GM13977 (cell line): ENCODE measurements at places on chromosomes 1 and 21.
A peak's percentile ranks its signal among the peaks of the same experiment; 100 is the strongest.

GRCh38 chr21:37642493-37642892 lies 273.8 kb downstream of the KCNJ6 start:
- no peak for DNase-seq

- DNase-seq = no peak
Measured at GRCh38 chr1:163875200-163875926, 553.6 kb downstream of the NUF2 start.

- DNase-seq = no peak
Measured at GRCh38 chr1:153693466-153693865, 15.0 kb downstream of the NPR1 start.

DNA sequence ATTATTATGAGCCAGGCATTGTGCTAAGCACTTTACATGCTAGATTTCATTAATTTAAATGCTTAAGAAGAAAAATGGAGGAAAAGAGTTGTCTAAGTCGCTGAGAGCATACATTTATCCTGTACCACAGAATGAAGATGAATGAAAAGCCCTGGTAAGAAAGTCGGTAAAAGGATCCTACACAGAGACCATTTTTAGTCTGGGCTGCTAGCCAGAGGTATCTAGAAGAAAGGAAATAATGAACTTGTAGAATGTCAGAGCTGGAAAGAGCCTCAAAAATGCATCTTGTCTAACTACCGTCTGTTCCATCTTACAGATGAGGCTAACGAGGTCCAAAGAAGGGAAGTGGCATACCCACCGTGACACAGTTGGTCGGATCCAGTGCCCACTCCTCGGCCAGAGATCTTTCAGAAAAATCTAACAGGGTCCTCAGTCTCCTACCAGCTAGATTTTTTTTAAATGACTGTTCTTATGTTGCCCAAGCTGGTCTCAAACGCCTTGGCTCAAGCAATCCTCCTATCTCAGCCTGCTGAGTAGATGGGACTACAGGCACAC lies 12.2 kb upstream of the TNR start:
- no peak for DNase-seq

GRCh38 chr21:39519835-39520234 lies 68.1 kb downstream of the SH3BGR start:
- no peak for DNase-seq

DNA sequence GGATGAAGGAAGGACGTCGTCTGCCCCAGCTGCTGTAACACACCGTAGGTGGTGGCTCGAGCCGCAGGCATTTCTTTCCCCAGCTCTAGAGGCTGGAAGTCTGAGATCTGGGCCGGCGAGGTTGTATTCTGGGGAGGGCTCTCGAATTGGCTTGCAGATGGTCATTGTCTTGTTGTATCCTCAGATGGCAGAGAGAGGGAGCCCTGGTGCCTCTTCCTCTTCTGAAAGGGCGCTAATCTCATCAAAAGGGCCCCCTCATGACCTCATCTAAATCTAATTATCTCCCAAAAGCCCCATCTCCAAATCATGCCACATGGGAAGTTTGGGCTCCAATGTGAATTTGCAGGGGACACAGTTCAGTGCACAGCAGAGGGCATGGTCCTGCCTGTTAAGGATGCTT lies 109.0 kb downstream of the SIK1 start:
- DNase-seq = no peak

- DNase-seq = no peak
Measured at GRCh38 chr1:32989160-32990050, 24.8 kb upstream of the RNF19B start.

GRCh38 chr1:40708750-40709099 lies 17.2 kb downstream of the NFYC start:
- DNase-seq = peak; percentile 68

DNA sequence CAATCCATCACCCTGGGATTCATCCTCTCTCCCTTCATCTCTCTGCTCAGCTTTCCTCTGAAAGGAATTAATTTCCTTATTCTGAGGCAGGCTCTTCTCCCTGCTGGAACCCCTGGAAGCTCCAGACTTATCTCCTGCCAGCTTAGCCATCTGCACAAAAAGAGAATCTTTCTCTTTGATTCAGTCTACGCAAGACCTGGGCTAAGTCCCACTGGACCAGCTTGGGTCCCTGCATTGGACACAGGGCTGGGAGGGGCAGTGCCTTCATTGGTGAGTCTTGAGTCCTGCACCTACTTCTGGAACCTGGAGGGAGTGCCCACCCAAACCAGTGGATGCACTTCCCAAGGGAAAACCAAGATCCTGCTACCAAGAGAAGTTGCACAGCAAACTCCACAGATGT lies 271.7 kb upstream of the CSF3R start:
- no peak for DNase-seq

- DNase-seq = peak; percentile 76
Measured at GRCh38 chr1:12078938-12079861, 16.1 kb downstream of the TNFRSF8 start.

DNA sequence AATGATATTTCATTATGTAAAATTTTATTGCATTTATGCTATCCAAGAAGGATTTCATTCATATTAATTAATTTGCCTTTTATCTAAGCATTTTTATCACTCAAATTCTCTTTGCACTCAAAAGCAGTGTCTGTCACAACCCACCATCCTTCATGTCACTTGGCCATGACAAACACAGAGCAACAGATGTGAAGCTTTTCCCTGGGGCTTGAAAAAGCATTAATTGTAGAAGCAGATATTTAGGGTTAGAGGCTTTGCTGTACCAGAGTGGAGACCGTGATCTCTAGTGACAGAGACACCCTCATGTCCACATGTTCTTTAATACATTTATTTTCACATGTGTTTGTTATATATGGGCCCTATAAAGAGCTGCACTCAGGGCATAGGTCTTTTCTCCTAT lies 230.5 kb downstream of the SPATA17 start:
- DNase-seq = no peak

GRCh38 chr1:234686035-234686434 lies 76.1 kb upstream of the IRF2BP2 start:
- no peak for DNase-seq

DNA sequence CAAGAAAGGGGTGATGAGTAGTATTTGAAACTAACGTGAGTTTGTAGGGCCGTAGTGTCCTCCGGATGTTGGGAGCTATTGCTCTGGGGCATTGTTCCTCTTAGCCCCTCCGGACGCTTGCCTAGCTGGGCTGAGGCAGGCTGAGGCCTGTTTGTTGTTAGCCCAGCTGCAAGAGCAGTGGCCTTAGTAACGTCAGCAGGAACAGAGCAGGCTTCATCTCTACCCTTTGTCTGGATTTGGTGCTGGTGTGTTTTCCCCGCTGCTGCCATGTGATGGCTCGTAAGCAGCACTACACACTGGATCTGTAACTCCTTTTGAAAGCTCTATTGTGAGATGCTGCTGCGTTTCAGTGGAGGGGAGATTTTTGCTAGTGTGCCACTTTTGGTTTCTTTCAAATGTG lies 57.6 kb downstream of the DNM3 start:
- DNase-seq = no peak

GRCh38 chr1:167819849-167820683 lies 93.9 kb downstream of the ADCY10 start:
- peak; percentile 74 for DNase-seq

- no peak for DNase-seq
Measured at GRCh38 chr1:208025031-208025430, 114.1 kb upstream of the CD34 start.

DNA sequence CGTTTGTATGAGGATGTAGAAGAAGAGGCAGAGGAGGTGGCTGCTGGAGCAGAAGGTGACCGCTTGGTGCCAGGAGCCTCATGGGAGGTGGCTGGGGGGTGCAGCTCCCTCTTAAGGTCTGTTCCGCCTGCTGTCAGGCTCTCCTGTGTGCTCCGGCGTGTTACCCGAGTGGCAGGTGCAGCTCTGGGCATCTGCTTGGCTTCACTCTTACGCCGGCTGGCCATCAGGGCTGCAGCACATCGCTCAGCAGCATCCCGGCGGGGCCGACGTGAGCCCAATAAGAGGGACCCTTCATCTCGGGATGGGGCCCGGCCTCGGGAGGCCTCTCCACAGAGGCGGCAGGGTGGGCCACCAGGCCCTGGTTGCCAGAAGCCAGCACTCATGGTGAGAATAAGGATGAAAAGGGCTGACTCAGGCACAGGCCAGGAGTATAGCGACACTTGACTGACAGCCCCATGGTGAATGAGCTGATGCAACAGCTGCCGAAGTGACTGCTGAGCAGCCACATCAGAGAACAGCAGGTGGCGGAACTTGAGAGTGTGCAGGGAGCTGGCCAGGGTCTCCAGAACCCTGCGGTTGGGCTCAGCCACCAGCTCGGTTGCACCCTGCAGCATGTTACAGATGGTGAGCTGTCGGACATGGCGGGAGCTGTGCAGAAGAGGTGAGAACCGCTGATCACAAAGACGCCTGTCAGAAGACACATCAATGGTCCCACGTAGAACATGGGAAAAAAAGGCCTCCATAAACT lies 17.5 kb downstream of the LRRC41 start:
- DNase-seq = no peak

DNA sequence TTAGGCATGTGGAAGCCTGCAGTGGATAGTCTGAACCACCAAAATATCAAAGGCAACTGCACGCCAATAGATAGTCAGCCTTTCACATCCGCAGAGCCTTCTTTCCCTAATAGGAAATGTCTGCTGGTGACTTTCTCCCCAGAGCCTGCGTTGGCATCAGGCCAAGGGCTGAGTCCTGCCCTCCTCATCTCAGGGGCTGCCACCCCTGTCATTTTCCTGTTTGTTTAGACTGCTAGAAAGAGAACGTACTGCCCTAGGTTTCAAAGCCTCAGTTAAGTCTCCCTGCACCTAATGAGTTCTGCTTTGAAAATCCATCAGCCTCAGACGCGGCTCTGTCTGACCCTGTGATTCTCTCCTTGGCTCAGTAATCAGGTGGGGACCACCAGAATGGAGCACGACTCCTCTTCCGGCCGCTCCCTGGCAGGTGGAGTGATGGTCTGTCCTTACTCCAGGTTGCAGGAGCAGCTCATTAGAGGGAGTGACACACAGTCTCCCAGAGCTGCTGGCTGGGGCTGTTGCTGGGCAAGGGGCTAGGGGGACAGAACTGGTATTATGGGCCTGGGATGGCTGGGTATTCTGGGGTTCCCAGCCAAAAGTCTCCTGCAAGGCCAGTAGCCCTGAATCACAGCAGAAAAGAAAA lies 27.3 kb downstream of the STUM start:
- no peak for DNase-seq

GRCh38 chr21:37425001-37425400 lies 58.4 kb downstream of the DYRK1A start:
- no peak for DNase-seq

DNA sequence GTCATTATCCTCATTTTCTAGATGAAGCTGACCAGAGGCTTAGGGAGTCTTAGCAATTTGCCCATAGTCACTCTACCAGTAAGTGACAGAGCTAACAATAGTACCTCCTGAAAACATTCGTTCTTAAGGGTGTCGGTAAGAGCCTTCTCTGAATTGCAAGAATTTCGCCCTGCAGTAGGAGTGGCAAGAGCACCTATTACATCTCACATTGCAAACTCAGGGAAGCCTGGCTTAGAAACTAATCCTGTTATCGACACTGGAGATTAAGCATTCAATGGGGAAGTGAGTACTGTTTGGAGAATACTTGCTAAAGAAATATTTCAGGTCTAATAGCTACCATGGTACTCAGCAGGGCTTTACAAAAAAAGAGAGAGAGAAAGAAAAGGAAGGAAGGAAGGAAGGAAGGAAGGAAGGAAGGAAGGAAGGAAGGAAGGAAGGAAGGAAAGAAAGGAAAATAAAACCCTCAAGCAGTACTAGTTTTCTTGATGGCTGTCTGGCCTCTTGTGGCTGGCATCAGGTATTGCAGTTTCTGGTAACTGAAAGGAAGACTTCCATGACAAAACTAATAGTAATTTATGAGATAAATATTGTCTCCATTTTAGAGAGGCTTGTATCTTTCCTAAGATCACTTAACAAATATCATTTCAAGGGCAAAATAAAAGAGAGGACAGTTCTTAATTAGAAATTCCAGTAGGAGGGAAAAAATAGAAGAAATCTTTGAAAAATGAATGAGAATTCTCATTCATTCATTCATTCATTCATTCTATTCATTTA lies 10.4 kb downstream of the C1orf226 start:
- peak; percentile 67 for DNase-seq

GRCh38 chr21:45957981-45958600 lies 23.5 kb upstream of the COL6A1 start:
- no peak for DNase-seq

DNA sequence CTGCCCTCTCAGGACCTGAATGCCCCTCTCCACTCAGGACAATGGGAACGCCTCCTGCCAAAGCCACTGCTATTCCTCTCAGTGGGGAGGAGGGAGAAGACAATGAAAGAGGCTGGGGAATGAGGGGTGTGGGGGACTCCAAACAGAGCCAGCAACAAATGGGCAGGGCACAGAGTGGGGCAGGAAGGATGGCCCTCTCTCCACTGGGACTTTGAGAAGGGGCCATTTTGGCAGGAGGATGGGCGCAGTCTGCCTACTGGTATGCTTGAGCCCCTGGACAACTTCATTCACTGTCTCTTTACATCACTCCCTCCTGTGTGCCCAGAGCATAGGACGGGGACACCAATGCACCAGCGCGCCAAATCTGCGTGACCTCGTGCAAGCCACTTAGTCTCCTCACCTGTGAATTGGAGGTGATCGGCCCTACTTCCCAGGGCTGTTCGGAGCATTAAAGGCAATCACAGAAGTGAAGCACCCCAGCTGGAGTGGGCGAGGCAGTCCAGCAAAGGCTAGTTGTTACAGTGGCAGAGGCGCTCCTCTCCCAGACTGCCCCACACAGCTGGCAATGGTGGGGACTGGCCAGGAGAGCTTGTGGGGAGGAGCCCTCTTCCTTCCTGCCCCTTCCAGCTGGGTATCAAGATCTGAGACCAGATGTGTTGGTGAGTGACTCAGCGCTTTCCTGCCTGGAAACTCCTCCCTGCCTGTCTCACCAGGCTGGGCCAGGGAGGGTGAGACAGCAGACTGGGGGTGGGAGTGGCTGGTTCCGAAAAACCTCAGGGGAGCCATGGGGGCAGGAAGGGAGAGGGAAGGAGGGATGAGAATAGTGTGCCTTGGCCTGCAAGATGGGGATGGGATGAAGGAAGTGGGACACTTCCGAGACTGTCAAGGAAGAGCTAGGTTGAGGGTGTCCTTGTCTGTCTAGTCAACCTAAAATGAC lies 22.4 kb upstream of the SYNC start:
- no peak for DNase-seq

DNA sequence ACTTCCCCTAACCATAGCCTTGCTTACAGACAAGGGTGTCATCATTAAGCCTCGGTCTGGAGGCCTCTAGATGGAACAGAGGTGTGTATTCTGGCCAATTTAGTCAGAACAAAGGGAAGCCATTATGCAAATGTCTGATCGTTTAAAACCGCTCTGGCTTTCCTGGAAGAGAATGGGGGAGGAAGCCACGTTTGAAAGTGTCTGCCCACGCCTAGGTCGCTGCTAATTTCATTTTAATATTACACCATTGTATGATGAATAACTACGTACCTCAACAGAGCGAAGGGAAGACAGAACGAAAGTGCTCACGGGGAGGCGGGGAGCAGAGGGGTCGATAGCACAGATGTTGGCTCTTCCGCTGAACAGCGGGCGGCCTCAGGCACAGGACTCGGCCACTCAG lies 41.1 kb upstream of the CSF3R start:
- no peak for DNase-seq
